ENCODE measurements at places on chromosomes 16 and 17.
A peak's percentile ranks its signal among the peaks of the same experiment; 100 is the strongest.

DNA sequence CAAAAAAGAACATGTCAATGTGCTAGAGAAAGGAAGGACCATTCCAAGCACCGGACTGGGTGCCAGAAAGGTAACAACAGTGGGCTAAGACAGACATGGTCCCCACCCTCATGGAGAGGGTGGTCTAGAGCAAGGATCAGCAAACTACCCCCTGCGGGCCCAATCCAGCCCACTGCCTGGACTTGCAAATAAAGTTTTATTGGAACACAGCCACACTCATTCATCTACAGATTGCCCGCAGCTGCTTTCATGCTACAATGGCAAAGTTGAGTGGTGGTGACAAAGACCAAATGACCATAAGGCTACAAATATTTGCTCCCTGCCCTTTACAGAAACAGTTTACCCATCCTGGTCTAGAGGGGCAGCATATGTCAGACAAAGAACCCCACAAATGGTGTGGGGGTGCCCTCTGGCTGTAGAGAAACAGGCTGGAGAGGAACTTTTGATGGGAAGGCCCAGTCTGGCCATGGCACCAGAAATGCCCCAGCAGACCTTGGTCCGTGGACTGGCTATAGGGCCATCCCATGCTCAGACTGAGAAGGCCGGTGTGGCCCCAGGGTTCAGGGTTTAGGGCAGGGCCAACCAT lies 15.2 kb downstream of the CDH5 start:
- no peak for DNase-seq

- DNase-seq: no peak
Measured at GRCh38 chr16:85049706-85050305, 22.2 kb downstream of the KIAA0513 start.

GRCh38 chr16:3457434-3458252 lies 14.2 kb downstream of the NAA60 start:
- DNase-seq: peak; percentile 96

DNA sequence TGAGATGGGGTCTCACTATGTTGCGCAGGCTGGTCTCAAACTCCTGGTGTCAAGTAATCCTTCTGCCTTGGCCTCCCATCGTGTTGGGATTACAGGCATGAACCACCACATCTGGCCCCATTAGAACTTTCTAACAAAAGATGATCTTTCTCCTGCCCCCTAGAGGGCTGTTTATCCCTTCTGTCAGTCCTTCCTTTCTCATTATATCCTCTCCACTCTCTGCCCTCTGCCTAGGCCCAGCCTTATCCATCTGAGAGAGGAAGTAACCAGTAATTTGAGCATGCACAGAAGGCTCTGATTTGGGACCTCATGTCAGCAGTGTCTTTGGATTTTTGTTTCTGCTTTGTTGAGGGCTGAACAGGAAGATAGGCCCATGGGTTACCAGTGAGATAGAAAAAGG lies 4.4 kb upstream of the DHX40 start:
- peak; percentile 28 for DNase-seq

DNA sequence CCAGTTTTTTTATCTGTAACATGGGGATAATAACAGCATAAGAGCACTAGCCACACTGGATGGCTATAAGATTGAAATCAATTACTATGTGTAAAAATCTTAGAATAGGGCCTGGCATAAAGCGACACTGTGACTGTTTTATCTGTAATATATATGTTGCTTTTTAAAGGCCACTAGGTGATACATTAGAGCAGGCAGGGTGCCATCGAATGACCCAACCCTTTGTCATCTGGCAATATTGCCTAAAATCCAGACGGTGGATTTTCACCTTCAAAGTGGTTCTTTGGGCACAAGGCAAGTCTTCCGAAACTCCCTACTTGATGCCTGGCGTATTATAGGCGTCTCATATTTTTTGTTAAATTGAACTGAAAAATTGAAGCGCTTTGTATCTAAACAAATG lies 69.1 kb downstream of the PRKCA start:
- DNase-seq: no peak

GRCh38 chr16:24018485-24018884 lies 182.7 kb downstream of the PRKCB start:
- DNase-seq: no peak

GRCh38 chr17:72046643-72047612 lies 73.9 kb upstream of the SOX9 start:
- DNase-seq: no peak

DNA sequence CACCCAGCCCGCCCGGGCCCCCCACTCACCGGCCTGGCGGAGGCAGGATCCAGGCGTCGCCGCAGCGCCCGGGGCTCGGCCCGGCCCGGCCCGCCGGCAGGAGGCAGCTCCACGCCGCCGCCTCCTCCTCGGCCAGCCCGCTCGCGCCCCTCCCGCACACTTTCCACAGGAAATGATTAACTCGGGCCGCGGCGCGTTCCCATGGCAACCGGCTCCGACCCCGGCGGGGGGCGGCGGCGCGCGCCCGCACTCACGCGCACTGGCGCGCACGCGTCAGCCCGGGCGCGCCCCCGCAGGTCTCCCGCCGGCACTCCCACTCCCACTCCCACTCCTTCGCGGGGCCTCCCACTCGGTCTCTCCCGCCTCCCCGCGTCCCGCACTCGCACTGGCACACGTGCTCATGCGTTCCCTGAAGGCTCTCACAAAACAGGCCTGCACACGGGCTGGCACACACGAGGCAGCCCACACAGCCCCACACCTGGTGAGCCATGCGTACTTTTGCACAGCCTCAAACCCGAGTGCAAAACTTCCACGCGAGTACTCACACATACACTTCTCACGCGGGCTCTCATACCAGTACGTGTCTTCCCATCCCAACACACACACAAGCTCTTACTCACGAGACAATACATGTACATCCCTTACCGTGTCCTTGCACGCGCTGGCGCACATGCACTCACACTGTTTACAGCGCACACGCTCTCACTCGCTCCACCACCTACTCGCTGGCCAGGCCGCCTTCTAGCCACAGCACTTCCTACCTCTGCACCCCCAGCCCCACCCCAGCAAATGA lies at the start of gene KIFC3:
TSS of gene KIFC3 (minus strand) at position 151 of the 793 bp plus-strand sequence. CDS start 4,248 bp downstream, outside the sequence.
- peak; percentile 43 for DNase-seq

- no peak for DNase-seq
Measured at GRCh38 chr17:49078248-49078647, 54.3 kb upstream of the B4GALNT2 start.

DNA sequence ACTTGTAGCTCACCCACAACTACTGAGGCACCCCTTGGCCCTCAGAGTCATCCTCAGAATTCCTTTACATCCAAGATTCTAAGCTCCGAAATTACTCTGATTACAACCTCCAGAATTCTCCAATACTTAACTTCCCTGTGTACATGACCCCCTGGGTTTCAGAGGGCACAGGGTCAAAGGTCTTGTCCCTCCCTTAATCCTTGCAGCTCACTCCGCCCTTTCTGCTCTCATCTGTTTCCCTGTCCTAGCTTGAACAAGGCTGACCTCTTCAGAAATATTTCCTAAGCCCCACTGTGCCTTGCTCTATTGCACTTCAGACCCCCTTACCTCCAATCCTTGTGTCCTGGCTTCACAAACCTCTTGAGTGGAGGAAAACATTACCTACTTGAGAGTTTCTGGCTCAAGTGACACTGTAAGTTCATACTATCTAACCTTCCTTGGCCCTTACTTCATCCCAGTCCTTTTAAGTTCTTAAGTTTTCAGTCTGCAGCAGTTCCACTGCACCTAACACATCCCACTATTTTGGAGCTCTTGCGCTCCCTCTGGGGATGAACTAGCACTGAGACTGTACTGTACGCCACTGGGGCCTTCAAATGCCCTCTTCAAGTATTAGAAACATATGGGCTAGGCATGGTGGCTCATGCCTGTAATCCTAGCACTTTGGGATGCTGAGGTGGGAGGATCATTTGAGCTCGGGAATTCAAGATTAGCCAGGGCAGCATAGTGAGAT lies 6.2 kb downstream of the N4BP1 start:
- DNase-seq: no peak

DNA sequence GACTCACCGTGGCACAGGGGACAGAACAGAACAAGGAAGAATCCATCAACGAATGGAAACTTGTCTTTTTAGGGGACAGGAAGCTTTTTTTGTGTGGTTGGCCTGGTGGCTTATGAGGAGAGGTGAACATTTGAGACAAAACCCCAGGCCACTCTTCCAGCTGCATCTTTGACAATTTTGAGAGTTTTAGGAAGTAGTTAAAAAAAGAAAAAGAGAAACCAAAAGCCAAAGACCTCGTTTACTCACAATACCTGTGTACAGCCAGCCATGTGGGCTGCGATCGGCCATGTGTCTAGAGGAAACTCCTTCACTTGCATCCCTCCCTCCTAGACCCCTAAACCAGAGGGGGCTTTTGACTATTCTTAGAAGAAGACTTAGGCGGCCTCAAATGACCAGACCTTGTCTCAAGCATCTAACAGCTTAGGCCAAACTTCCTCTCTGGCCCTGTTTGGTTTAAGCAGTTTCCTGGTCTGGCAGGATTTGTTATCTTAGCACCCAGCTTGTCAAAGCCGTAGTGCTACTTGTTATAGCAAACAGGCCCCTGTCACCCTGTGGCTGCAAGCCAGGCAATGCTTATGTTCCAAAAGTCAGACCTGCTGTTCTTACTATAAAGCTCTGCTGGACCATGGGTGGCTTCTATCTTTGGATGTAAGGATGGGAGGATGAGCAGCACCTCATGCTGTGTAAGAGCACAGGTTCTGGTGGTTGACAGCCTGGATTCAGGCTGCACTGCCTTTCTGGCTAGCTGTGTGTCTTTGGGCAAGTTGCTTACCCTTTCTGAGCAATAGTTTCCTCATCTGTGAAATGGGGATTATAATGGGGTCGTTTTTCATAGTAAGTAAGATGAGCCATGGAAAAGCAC lies 17.7 kb downstream of the KSR1 start:
- peak; percentile 92 for DNase-seq

GRCh38 chr17:46765453-46765852 lies 53.0 kb downstream of the WNT3 start:
- DNase-seq: no peak

DNA sequence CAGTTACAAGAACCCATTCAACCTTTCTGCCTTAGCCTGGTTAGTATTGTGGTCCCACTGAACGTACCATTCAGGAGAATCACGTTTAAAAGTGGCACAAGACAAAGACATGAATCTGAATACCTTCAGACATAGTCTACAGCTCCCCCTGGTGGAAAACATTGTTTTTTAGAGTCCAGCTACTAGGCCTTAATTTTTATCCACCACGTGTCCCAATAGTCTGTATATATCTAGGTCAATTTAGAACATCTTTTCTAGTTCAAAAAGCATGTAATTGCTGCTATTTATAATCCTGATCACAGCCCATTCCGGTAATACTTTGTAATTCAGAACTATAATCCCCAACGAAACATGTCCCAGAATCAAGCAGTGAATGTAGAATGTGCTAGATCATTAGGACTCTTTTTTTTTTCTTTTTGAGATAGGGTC lies 13.7 kb upstream of the GUCY2D start:
- peak; percentile 88 for DNase-seq

DNA sequence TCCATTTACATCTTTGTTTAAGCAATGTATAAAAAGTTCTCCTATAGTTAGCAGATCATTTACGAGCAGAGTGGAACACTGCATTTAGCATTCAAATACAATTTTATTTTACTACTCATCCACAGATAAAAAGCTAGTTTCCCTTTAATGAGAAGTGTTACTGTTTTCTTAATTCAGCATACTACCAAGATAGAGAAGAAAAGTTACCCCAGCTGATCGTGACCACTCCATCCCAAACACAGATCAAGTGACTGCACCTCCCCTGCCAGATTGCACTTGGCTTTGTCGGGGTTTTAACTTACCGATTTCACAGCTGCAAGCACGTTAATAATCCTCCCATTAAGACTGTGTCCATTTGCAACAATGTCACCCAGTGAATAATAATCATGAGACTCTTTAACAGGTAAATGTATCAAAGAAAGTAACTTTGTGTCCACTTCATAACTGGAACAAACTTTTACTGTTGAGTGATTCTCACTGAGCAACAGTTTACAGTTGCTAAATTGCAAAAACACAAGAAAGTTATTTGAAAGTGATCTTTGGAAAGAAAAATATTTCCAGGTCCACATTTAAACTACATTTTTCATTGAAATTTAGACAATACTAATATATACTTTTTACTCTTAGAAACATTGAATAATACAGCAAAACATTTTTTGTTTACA lies 14.4 kb downstream of the MEIOB start:
- DNase-seq: no peak

GRCh38 chr16:6317934-6318333 lies 1014.7 kb upstream of the RBFOX1 start:
- no peak for DNase-seq

GRCh38 chr16:82584553-82585152 lies 42.1 kb upstream of the CDH13 start:
- no peak for DNase-seq

DNA sequence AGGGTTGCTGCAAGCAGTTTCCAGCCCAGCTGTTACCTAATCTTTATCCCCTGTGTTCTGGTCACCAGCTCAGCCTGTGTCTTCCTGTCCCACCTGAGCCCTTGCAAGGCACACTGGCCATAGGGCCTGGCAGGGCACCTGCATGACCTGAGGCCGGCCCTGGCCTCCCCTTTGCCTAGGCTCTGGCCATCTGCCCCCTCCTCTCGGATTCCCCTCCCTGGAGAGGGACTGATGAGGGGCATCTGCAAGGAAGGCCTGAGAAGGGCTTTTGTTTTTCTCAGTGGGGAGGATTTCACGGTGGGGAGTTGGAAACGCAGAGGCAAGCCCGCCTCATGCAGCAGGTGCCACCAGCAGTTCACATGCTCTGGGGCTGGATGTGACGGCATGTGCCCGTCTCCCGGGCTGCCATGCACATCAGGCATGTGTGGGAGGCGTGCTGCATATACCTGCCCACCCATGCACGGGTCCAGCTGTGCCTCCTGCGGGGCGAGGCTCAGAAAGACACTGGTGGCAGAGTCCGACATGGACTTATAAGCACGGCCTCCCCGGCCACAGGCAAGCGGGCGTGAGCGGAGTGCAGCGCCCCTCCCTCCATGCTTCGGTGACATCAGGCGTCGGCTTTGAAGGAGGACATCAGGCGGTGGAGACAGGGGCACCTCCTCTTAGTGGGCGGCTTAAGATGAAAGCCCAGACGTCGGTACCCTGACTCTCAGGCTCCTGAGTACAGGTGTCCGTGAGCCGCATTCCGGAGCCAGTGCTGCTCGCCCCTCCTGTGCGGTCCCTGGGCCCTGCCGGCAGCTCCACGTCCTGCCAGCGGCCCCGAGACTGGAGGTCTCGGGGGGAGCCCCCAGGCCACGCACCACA lies 16.5 kb downstream of the ASPSCR1 start:
- DNase-seq: no peak
